ENCODE measurements at places on chromosomes 13 and 19.

DNA sequence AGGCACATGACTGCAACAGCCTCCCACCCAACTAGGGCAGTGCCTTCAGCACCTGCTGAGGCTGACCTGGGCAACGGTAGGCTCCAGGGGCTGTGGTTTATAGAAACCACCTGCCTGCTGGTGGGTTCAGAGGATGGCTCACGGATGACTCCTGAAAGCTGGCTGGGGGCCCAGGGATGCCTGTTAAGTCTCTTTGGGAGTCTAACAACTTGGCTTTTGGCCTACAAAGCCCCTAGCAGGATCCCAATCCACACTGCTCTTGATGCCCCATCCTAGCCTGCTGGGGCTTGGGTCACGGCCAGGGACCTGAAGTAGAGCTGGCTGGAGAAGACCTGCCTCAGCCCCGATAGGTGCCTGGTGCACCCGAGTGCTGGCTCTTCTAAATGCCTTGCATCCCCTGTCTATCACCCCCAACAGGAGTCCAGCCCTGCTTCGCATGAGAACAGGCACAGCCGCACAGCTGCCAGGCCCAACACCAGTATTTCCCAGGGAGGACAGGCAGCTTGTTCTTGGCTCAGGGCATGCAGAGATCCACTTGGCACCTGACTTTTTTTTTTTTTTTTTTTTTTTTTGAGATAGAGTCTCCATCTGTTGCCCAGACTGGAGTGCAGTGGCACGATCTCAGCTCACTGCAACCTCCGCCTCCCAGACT, 9.1 kb upstream of the EPHX3 start:
- DNase-seq = no peak

DNA sequence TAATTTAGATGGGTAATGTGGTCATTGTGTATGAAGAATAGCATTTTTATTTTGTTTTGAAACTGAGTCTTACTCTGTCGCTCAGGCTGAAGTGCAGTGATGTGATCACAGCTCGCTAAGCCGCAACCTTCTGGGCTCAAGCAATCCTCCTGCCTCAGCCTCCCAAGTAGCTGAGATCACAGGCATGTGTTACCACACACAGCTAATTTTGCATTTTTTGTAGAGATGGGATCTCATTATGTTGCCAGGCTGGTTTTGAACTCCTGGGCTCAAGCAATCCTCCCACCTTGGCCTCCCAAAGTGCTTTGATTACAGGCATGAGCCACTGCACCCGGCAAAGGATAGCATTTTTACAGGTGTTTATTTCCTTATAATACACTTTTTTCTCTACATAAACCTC, 36.6 kb downstream of the SERTM1 start:
- no peak for DNase-seq

- DNase-seq = no peak
Measured at GRCh38 chr19:34713262-34713637, 20.8 kb upstream of the ZNF181 start.

DNA sequence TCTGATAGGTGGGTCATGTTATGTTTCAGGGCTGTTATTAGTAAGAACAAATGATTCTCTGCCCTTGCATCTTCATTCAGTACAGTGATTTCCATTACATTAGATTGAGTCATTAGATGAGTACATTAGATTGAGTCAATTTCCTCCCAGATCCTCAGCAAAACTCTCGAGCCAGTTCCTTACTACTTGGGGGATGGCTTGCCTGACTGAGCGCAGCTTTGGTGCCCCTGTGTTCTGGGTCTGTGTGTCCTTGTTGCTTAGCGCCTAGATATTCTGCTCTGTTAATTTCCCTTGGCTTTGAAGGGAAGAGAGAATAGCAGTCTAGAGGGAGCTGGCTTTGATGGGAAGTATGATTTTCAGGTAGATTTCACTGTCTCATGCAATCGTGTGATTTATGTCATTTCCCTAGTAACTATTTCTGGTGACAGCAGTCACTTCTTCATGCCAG, 19.1 kb upstream of the SCEL start:
- DNase-seq = no peak

GRCh38 chr19:37874784-37875183, 31.6 kb downstream of the WDR87 start:
- DNase-seq = no peak

- DNase-seq = no peak
Measured at GRCh38 chr13:19305434-19305833, 123.8 kb upstream of the TUBA3C start.

GRCh38 chr19:14536926-14537692, 7.7 kb downstream of the TECR start:
- no peak for DNase-seq

- DNase-seq = no peak
Measured at GRCh38 chr13:39306639-39307589, 268.7 kb downstream of the NHLRC3 start.

DNA sequence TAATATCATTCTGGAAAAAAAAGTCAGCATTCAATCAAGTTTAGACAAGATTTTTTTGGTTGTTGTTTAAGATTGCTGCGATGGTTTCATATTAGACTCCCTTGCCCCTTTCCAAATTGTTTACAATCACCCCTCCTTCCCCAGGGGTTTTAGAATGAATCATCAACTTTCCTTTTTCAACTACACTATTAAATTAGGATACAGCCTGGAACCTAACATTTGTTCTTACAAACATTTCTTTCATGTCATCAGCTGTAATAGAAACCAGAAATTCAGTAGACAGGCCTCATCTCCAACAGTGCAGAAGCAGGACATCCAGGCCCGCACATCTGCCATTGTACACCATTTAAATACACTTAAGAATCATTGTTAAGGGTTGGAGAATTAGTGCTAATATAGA, 44.4 kb upstream of the WDFY2 start:
- no peak for DNase-seq

DNA sequence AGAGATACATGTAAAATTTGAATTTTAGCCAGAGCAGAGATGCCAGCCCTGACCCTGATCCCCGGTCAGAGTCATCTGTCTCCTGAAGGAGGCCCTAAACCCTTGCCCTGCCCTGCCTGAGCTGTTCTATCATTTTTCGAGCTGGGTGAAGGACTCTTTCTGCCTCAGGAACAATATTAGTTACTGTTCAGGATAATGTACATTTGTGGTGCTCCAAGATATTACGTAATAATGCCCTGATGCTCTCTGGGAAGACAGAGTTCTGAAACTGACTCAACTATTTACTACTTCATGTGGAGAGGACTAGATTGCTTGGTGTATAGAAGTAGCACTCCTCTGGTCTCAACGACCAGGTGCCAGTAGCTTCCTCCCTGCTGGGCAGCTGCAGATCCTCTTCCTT, 37.9 kb upstream of the UBL3 start:
- DNase-seq = no peak

GRCh38 chr13:25652764-25653163, 281.0 kb downstream of the ATP8A2 start:
- DNase-seq = no peak

- DNase-seq = no peak
Measured at GRCh38 chr13:30727491-30728355, 7.6 kb upstream of the ALOX5AP start.

DNA sequence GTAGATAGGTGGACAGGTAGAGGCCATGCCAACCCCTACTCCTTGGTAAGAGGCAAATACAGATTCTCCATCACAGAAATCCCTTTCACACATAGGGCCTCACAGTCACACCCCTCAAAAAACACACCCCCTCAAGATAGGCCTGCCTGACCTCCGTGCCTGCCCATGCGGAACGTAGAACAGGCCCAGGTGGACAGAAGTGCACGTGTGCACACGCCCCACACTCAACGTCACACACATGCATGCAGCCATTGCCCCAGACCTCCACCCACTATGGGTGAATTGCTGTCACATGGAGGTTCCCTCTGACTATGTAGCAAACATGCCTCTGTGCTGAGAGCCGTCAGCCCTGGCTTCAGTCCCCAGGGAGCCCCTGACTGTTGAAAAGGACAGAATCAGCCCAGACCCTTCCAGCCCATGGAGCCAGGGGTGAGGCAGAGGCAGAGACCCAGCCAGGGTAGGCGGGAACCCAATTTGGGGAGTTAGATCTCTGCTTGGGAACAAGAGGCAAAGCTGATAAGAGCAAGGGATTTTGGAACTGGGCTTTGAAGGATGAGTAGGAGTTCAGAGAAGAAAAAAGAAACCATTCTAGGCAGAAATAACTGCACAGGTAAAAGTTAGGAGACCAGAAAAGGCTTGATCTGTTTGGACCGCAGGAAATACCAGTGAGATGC, 3.1 kb downstream of the ANKRD24 start:
- DNase-seq = no peak

- no peak for DNase-seq
Measured at GRCh38 chr19:29376855-29377354, 148.9 kb upstream of the VSTM2B start.

- DNase-seq = no peak
Measured at GRCh38 chr13:62747152-62747551, 1331.5 kb upstream of the PCDH20 start.

GRCh38 chr13:52899206-52899605, 50.8 kb upstream of the PCDH8 start:
- no peak for DNase-seq

DNA sequence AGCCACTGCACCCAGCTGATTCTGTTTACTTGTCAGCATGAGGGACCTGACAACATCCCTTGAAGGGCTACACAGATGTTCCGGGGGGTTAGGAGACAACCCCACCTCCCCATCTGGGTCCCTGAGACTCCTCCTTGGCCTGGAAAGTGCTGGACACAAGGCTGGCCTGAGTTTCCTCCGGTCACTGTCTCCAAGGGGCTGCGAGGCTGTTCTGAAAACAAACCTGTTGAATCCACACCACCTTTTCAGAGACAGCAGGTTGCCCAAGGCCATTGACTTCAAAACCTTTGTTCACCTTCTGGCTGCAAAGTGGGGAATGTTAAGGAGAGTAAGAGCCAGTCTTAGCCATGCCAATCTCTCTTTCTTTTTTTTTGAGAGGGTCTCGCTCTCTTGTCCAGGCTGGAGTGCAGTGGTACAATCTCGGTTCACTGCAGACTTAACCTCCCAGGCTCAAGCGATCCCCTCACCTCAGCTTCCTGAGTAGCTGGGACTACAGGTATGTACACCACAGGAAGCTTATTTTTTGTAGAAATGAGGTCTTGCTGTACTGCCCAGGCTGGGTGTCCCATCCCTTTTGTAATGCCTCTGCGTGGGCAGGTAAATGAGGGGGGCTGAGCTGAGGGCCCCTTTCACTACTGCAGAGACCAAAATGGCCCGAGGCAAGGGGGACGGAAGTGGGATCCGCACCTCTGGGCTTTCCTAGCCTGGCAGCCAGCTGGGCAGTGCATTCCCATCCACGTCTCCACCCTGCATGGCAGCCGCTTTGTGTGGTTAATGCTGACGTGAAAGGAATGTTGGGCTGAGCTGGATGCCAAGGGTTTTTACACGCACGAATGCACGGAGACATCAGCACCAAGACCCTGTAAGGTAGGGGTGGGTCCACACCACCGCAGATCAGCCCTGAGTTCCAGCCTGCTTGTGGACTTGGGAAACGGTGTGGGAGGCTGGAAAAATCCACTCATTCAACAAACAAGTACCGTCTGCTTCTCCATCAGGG, 1.9 kb upstream of the ZNF628 start:
- no peak for DNase-seq

DNA sequence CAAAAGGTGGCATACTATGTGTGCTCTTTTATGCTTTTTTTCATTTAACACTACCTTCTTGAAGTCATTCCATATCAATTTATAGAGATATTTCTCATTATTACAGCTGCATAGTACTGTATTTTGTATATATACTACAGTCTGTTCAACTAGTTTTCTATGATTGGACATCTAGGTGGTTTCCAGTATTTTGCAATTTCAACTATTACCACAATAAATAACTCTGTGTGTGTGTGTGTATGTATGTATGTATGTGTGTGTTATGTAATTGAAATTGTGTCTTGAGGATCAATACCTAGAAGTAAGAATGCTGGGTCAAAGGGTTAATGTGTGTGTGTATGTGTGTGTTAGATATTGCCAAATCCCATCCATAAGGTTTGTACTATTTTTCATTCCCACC, 7.0 kb downstream of the LPAR6 start:
- no peak for DNase-seq

DNA sequence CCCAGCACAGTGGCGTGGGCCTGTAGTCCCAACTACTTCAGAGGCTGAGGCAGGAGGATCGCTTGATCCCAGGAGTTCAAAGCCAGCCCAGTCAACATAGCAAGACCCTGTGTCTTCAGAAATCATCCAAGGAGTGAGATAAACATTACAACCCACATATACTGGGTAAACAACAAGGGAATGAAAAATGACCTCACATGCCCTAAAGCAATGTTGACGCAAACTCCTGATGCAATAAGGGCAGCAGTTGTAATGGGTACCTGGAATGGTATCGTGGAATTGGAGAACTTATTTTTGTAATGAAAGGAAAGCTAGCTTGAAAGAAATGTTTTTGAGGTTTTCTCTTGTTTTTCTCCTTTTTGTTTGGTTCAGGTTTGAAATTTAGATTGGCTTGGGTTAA, 24.5 kb upstream of the LGALS16 start:
- DNase-seq = no peak

DNA sequence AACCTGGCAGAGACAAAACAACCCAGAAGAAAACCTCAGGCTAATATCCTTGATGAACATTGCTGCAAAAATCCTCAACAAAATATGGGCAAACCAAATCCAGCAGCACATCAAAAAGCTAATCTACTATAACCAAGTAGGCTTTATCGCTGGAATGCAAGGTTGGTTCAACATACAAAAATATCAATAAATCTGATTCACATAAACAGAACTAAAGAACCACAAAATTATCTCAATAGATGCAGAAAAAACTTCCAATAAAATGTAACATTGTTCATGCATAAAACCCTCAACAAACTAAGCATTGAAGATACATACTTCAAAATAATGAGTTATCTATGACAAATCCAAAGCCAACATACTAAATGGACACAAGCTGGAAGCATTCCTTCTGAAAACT, 8.8 kb downstream of the ZNF724 start:
- no peak for DNase-seq

GRCh38 chr19:18685597-18686190, 2.2 kb downstream of the CRTC1 start:
- no peak for DNase-seq

- peak; percentile 76 for DNase-seq
Measured at GRCh38 chr19:40221858-40222619, 3.9 kb upstream of the TTC9B start.

GRCh38 chr19:50489461-50490011, 12.9 kb upstream of the GARIN5A start:
- no peak for DNase-seq

GRCh38 chr19:49639401-49640112, 386 bp downstream of the RRAS start:
- DNase-seq = no peak

DNA sequence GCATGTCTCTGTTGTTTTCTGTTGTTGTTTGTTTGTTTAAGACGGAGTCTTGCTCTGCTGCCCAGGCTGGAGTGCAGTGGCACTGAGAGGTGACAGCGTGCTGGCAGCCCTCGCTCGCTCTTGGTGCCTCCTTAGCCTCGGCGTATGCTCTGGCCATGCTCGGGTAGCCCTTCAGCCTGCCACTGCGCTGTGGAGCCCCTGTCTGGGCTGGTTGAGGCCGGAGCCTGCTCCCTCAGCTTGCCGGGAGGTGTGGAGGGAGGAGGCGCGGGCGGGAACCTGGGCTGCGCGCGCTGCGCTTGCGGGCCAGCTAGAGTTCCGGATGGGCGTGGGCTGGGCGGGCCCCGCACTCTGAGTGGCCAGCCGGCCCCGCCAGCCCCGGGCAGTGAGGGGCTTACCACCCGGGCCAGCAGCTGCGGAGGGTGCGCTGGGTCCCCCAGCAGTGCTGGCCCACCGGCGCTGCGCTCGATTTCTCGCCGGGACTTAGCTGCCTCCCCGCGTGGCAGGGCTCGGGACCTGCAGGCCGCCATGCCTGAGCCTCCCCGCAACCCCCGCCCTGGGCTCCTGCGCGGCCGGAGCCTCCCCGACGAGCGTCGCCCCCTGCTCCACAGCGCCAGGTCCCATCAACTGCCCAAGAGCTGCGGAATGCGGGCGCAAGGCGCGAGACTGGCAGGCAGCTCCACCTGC, 6.6 kb upstream of the ZNF329 start:
- no peak for DNase-seq

All from keratinocyte (primary cell).